Activated T-cell treated with anti-CD3 and anti-CD28 coated beads, Interleukin-2, amount 50 U/mL, for 48 hours (primary cell): ENCODE measurements at places on chromosomes 1 and 21.

- DNase-seq = no peak
Measured at GRCh38 chr1:30990591-30990990, 74.9 kb downstream of the PUM1 start.

GRCh38 chr1:167431261-167431908, 86.9 kb downstream of the CD247 start:
- no peak for DNase-seq

DNA sequence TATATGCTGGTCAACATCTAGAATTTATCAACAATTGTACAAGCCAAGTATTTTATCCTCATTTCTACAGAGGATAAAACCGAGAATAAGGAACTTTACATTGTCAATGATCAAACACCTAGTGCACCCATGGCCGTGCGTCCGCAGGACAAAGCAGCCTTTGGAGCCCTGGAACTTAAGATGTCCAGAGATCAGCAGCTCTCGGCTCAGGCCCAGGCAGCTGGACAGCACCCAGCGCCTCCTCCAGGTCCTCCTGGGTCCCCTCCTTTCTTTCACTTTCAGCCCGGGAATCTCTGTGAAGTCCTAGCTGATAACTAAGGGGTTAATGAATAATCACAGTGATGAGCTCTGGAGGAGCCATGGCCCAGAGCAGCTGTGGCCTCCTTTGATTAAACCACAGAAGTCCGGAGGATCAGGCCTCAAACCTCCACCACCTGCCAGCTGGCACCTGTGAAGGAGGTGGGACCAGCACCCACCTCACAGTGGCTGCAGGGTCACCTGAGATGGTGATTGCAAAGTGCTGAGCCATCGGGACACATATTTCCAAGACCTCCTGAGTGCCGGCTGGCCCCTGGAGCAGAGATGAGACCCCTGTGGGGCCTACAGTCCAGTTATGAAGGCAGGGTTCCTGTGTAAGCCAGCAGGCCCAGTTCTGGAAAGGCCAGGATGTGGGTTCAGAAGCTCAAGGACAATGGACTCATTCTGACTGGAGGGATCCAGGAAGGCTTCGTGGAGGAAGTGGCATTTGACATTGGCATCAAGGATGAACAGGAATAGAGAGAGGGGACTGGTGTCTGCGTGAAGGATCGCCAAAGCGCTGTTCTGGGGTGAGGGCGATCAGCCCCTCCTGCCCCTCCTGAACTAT, 11.6 kb upstream of the SAMD11 start:
- no peak for DNase-seq

DNA sequence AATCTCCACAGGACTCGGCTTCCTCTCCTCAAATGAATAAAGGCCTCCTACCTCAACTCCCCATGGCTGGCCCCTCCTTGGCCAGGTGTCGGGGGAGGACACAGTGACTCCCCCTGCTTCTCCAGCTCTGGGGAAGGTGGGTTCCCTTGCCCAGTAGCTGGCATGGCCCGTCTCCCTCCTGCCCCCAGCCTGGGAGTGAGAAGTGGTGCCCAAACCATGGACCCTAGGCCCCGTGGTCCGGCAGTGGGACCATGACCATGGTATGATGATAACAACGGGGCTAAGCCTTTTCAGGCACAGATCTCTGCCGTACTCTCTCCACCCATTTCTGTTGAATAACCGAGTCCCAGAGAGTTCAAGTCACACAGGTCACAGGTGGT, 11.2 kb downstream of the PLA2G2F start:
- DNase-seq = no peak

DNA sequence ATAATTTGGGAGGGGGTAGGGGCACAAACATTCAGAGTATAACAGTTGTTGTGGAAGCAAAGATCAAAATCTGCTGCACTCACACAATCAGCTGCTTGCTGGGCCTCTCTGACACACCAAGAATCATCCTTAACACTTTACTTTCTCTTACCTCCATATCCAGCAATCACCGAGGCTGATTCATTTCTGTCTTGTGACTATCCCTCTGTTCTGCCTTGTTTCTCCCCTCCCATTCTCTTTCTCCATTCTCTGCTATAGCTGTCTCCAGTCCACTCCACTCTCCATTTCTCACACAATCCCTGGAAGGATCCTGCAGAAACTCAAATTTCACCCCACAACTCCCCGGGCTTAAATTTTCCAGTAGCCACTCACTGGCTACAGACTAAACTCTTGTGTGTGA, 91.8 kb upstream of the NGF start:
- DNase-seq = no peak

- DNase-seq = no peak
Measured at GRCh38 chr21:46156678-46157077, 1.3 kb upstream of the FTCD start.

- DNase-seq = no peak
Measured at GRCh38 chr1:56575865-56576264, 3.5 kb downstream of the PLPP3 start.

DNA sequence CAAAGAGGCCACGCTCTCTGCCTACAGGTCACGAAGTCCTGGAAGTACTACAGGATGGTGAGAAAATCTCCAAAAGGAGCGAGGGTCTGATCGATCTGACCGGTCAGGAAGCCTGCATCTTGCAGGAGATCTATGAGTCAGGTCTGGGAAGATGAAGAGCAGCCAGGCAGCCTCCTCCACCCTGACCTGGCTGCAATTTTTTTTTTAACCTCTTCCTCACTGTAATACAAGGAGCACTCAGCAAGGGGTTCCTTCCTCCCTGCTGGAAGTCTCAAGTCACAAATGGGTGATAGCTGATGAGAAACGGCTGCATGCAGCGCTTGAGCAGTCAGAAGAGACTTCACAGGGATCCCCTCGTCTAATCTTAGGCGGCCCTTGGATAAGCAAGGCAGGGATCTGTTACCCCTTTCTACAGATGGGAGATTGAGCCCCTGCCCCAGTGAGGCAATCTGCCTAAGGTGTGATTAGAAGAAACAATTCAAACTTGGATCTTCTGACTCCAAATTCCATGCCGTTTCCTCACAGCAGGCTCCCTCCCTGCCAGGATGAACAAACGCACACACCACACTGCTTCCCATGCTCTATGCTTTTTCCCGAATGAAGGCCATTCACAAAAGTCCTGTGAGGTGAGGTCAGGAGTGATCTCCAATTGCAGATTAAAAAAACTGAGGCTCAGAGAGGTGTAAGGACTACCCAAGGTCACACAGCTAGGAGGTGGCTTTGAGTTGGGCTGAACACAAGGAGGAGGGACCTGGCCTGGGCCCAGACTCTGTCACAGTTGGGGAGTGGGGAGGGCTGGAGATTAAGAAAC, 48.3 kb downstream of the ECE1 start:
- DNase-seq = no peak

GRCh38 chr1:6010554-6010953, 18.3 kb upstream of the NPHP4 start:
- DNase-seq = no peak

GRCh38 chr1:22914633-22915217, 57.9 kb downstream of the LACTBL1 start:
- DNase-seq = no peak

GRCh38 chr1:38129473-38129872, 82.9 kb upstream of the POU3F1 start:
- no peak for DNase-seq

- no peak for DNase-seq
Measured at GRCh38 chr1:226681652-226682493, 57.2 kb downstream of the ITPKB start.

DNA sequence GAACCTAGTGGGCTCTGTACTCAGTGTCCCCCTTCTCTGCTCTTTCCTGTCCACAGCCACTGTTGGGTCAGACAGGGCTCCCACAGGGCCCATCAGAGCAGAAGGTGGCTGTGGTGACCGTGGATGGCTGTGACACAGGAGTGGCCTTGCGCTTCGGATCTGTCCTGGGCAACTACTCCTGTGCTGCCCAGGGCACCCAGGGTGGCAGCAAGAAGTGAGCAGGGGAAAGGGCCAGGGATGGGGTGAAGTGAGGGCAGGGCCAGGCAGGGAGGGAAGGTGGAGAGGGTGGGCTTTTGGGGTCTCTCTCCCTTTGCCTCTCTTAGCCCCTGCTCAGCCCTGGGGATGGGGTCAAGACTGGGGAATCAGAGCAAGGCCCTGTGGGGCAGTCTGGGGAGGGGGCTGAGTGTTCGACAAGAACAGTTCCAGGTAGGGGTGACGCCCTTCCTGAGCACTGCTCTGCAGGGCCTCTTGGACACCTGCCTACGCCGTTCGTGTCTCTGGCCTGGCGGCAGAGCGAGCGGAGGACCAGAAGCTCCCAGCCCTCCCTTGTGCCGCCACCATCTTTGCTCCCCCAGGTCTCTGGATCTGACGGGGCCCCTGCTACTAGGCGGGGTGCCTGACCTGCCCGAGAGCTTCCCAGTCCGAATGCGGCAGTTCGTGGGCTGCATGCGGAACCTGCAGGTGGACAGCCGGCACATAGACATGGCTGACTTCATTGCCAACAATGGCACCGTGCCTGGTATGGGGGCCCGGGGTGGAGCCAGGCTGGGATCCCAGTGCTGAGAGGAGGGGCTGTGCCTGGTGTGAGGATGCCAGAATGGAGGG, 13.1 kb downstream of the CELSR2 start:
- no peak for DNase-seq

DNA sequence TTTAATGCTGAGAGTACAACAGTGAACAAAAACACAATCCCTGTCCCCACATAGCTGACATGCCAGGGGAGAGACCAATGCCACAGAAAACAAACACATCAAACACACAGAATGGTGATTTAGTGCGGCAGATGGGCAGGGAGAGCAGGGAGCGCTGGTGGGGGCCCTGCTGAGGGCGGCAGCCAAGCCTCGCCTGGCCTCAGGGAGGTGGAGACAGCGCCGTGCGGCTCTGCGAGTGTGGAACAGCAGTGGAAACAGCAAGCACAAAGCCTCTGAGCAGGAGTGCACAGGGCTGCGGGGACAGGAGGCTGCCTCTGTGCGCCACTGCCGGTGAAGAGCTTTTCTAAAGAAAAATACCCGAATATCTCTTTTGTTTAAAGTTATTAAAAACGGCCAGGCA, 17.0 kb downstream of the MCM3AP start:
- DNase-seq = no peak

DNA sequence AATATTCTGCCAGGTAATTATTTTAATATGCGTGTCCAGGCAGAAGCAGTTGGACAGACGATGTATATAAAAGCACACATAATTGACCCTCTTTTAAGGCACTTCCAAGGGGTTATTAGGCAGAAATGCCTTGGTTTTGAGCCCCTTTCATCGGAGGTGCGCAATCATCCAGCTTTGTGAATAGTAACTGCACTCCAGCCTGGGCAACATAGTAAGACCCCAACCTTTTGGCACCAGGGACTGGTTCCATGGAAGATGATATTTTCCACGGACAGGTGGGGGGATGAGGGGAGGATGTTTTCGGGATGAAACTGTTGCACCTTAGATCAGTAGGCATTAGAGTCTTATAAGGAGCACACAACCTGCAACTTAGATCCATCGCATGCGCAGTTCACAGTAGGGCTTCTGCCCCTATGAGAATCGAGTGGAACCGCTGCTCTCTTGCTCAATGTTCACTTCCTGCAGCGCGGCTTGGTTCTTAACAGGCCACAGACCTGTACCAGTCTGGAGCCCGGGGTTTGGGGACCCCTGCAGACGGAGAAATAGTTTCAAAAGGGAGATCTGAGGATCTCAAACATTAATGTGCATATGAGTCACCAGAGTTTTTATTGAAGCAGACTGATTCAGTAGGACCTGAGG, 1.8 kb upstream of the MCOLN2 start:
- DNase-seq = peak; percentile 52

- no peak for DNase-seq
Measured at GRCh38 chr1:64878931-64879611, 87.3 kb downstream of the JAK1 start.

DNA sequence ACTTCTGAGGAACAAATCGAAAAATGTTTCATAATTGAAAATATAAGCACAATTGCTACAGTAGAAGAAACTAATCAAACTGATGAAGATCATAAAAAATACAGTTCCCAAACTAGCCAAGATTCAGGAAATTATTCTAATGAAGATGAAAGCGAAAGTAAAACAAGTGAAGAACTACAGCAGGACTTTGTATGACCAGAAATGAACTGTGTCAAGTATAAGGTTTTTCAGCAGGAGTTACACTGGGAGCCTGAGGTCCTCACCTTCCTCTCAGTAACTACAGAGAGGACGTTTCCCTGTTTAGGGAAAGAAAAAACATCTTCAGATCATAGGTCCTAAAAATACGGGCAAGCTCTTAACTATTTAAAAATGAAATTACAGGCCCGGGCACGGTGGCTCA, 30.6 kb downstream of the IFNAR1 start:
- no peak for DNase-seq

- no peak for DNase-seq
Measured at GRCh38 chr1:87759421-87760087, 430.9 kb downstream of the LMO4 start.

DNA sequence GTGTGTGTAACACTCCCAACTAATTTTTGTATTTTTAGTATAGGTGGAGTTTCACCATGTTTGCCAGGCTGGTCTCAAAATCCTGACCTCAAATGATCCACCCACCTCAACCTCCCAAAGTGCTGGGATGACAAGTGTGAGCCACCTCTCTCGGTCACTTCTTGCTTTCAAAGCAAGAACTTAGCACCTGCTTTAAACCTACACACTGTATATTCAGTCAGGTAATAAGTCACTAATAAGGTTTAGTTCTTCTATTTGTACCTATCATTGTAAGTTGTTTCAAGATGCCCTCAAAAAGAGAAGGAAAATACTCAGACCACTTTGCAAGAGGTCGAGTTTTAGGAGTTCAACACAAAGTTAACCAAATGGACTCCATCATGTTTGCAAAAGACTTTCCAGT, 431.3 kb downstream of the MRPL39 start:
- DNase-seq = no peak

DNA sequence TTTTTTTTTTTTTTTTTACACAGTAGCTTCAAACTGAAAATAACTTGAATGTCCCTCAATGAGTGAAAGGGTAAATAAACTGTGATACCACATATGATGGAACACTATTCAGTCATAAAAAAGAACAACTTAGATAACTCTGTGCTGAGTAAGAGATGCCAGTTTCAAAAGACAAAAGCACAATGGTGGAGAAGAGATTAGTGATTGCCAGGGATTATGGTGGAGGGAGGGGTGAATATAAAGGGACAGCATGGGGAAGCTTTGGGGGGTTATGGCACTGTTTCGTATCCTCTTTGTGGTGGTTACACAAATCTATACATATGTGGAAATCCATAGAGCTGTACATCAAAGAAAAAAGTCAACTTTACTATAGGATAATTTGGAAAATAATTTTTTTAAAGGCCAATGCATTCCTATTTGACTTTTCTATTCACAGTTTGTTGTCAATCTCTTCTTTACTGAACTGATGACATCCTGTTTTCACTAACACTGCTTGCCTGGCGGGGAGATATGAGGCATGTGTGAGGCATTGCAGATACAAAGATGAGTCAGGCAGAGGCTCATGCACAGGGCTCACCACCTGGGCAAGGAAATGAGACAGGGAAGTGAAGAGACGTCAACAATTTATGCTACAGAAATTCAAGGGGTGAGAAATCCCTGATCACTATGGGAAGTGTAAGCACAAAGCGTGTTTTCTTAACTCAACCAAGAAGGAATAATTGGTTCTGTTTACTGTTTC, 302.7 kb downstream of the DUSP10 start:
- DNase-seq = peak; percentile 68

GRCh38 chr21:15667010-15667409, 62.8 kb upstream of the USP25 start:
- no peak for DNase-seq

GRCh38 chr1:16164213-16165072, 8.6 kb upstream of the EPHA2 start:
- no peak for DNase-seq

GRCh38 chr1:156893048-156893953, at the start of gene PEAR1:
PEAR1 (plus strand) TSS chr1:156893718; CDS start chr1:156903927, 10,209 bp downstream.
- no peak for DNase-seq

GRCh38 chr1:15083578-15083977, 70.0 kb upstream of the TMEM51 start:
- DNase-seq = no peak
